ENCODE measurements at places on chromosomes 11 and 22. TPM values are rescaled to one million over a fixed set of nuclear protein-coding genes. Genes with fewer than 3 reads are reported as not detected.

TH gene
- total RNA-seq: 0.40 TPM

PDE3B gene
- 0.44 TPM for total RNA-seq

NCAM1 gene
- 0.60 TPM for total RNA-seq

SEPTIN3 gene
- total RNA-seq: 0.24 TPM

GAB4 gene
- not detected for total RNA-seq

GNAZ gene
- 0.76 TPM for total RNA-seq

OR8D4 gene
- not detected for total RNA-seq

Data from esophagus mucosa (tissue), 1 donor.